Activated CD8-positive, alpha-beta memory T cell treated with anti-CD3 and anti-CD28 coated beads for 48 hours (primary cell): ENCODE measurements at places on chromosomes 6 and 20.
A peak's percentile ranks its signal among the peaks of the same experiment; 100 is the strongest.

GRCh38 chr20:6039766-6040165, 14.1 kb downstream of the LRRN4 start:
- DNase-seq = no peak

GRCh38 chr6:16909658-16910360, 148.5 kb upstream of the ATXN1 start:
- no peak for DNase-seq

GRCh38 chr6:21596949-21597682, 3.6 kb downstream of the SOX4 start:
- DNase-seq = no peak

- no peak for DNase-seq
Measured at GRCh38 chr6:135540207-135540840, 42.8 kb upstream of the AHI1 start.

DNA sequence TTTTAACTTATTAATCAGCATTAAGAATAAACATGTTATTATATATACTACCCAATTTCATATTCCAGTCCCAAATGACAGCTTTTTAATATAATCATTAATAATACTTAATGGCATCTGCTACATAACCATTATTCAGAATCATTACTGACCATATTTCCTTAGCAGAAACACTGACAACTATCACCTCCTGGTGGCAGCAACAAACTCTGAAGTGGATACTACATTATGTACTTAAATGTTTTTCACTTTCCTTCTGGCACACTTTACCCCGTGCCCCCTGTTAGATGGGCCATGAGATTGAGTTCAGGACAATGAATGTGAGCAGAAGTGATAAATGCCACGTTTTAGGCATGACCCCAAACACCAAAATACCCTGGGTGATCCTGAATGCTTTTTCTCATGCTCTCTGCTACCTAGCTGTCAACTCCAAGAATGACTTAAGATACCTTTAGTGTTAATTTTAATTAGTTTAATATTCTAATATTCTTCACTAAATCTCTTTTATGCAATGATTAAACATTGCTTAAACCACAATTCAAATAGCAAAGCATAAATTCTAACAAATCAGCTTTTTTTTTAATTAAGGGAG, 77.1 kb downstream of the LMBRD1 start:
- DNase-seq = no peak

GRCh38 chr6:37239950-37240713, 17.4 kb upstream of the TBC1D22B start:
- DNase-seq = peak; percentile 41

DNA sequence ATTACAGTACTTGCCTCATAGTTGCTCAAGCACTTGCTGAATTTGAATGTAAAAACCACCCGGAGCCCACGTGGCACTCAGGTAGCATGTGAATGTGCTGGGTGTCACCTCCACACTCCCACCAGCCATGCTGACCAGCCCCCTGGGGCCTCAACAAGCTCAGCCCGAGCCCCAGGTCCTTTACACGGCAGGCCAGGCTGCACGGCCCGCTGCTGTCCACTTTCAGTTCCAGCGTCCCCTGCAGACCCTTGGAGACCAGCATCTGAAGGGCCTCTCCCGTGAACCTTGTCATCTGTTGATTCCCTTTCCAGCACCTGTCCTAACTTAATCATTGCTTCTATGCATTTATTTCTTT, 33.3 kb upstream of the ZBP1 start:
- DNase-seq = no peak
